ELR (cell line): ENCODE measurements at places on chromosomes 1 and 21.

GRCh38 chr1:70290218-70290617 is 64.3 kb downstream of the ANKRD13C start:
- peak; percentile 58 for DNase-seq

- peak; percentile 67 for DNase-seq
These were observed 2.5 kb downstream of the FMN2 start for GRCh38 chr1:240094041-240094722.

GRCh38 chr21:25342816-25343215 is 264.5 kb downstream of the MRPL39 start:
- peak; percentile 55 for DNase-seq

- DNase-seq: no peak
These were observed 16.8 kb downstream of the PDE9A start for GRCh38 chr21:42670058-42670880.

DNA sequence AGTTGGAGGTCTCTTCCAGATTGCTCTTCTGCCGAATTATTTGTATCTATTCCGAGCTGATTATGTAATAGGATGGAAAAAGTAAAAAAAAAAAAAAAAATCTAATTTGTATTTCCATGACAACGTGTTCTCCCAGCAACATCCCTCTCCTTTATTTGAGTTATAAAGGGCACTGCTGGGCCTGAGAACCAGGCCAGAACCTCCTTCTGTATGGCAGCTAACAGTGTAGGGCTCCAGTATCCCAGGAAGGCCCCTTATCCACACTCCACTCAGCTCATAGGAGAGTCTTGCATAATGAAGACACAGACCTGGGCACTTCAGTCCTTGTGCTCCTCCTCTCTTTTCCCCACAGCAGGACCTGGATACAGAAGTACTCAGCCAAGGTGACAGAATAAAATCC is 3.7 kb upstream of the IPO9 start:
- DNase-seq: no peak

- DNase-seq: no peak
These were observed 336.0 kb upstream of the NFIA start for GRCh38 chr1:60746278-60746791.

- no peak for DNase-seq
These were observed 102.6 kb upstream of the GRIK1 start for GRCh38 chr21:30042443-30042842.

- no peak for DNase-seq
These were observed 218.3 kb downstream of the LRRIQ3 start for GRCh38 chr1:73979684-73980083.

- DNase-seq: no peak
These were observed 101.3 kb upstream of the SLC25A33 start for GRCh38 chr1:9437961-9438430.

DNA sequence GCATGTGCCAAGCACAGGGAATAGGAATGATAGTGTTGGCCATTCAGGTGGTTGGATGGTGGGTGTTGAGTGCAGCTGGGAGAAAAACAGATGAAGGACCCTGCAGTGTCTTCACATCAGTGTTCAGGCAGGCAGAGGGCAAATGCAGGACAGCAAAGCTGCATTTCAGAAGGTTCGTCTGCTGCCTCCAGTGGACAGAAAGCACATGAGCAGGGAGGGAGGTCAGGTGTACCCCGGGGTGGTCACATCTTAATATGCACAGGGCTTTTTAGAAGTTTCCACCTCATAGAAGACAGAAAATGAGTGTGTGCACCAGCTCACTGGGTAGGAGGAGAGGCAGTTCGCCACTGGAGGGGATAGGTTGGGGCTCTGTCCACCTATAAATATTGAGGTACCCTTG is 184.9 kb downstream of the SLC35F3 start:
- peak; percentile 28 for DNase-seq

DNA sequence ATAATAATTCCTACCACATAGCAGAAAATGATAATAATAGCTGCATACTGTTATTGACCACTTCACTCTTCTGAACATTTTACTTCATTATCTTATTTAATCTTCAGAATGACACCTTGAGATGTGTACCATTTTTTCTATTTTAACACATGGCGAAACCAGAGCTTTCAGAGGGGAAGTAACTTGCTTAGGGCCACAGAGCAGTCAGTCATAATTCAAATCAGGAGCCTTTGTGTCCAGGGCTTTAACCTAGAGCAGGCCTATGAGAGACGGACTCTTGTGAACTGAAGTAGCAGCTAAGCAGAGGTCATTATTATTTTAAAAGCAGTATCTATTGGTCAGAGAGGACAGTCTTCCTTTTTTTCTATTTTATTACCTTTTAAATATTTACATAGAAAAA is 114.0 kb downstream of the ROR1 start:
- no peak for DNase-seq

DNA sequence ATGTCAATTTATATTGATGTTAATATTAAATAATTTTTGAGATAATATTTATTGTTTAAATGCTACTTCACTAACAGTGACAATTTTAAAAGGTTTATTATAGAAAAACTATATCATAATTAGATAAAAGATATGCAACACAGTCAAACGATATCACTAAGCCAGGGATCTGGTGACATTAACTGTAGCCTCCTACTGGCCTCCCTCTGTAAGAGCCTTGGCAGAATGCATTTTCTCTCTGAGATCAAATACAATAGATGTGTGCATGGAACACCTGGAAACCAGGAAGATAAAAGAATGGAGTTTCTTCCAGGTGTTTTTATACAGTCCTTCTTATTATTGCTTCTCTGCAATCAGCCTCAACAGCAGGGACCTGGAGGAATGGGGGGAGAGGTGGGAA is 1762.1 kb downstream of the BRINP3 start:
- DNase-seq: peak; percentile 47

DNA sequence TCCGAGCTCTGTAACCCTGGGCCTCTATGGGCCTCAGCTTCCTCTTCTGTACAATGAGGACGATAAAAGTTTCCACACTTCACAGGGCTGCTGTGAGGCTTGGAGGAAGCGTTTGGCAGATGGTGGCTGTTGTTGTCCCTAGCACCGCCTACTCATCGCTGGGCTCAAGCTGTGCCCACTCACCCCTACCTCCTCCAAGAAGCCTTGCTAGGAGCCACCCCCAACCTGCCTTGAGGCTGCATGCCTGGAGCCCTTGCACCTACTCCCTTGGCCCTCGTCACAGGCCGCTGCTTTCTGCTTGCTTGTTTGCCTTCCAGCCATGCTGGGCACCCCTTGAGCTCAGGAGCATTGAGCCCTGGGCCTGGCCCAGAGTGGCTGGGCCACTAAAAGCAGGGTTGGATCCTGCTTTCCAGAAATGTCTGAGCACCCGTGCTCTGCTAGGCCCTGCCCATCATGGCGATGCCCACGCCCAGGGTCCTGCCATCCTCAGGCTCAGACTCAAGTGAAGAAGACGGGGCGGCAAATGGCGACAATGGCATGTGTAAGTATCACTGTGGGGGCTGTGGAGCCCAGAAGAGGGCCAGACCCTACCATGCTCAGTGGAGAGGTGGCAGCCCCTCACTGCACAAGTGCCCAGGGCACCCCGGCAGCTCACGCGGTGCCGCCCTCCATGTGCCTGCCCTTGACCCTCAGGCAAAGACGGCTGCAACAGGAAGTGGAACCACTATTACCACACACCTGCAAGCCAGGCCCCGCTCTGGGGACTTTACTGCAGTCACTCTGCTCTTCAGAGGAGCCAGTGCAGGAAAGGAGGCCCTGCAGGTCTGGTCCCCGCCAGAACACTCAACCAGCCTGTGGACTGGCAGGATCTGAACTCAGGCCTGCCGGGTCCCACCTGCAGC is 9.5 kb downstream of the SH3BGRL3 start:
- DNase-seq: no peak

DNA sequence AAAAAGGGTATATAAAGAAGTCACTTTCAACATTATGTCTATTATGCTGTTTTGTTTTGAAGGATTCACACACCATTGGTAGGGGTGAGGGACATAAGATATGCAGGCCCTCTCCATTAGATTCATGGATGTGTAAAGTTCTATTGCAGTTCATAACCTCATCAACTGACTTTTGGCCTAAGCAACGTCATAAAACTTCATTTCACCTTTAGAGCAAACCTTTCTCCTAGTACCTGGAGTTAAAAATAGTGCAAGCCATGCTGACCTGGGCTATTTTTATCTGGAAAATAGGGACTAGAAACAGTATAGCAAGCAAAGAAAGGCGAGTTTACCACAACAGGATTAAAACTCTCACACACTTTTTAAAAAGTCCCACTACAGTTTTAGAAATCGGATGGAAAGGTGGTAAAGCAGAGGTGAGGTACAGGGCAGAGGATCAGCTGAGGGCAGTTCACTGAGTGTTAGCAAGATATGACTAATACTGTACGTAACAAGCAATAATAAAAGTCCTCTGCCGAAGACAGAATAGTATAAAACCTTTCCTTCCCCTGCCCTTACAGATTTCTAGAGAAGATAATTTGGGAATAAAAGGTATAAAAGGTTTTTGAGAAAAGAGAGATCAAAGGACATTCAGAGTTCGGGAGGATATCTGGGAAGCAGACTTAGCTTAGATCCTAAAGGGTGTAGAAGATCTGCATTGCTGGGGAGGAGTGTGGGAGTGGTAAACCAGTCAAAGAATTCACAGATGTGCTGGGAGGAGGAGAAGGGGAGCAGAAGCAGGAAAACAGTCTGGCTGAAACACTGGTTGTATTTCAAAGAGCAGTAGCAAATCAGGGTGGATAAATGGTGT is 14.3 kb downstream of the EGLN1 start:
- DNase-seq: peak; percentile 63

GRCh38 chr1:232737917-232738316 is 67.3 kb upstream of the MAP10 start:
- no peak for DNase-seq

DNA sequence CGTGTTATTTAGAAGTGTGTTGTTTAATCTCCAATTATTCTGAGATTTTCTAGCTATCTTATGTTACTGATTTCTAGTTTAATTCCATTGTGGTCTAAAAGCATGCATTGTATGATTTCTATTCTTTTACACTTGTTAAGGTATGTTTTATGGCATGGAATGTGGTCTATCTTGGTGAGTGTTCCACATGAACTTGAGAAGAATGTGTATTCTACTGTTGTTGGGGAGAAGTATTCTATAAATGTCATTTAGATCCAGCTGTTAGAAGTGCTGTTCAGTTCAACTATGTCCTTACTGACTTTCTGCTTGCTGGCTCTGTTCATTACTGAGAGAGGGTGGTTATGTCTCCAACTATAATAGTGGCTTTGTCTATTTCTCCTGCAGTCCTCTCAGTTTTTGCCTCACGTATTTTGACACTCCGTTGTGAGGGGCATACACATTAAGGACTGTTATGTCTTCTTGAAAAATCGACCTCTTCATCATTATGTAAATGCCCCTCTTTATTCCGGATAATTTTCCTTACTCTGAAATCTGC is 12.0 kb upstream of the PLA2G5 start:
- no peak for DNase-seq

GRCh38 chr1:76465030-76465429 is 390.5 kb downstream of the ST6GALNAC3 start:
- peak; percentile 27 for DNase-seq

DNA sequence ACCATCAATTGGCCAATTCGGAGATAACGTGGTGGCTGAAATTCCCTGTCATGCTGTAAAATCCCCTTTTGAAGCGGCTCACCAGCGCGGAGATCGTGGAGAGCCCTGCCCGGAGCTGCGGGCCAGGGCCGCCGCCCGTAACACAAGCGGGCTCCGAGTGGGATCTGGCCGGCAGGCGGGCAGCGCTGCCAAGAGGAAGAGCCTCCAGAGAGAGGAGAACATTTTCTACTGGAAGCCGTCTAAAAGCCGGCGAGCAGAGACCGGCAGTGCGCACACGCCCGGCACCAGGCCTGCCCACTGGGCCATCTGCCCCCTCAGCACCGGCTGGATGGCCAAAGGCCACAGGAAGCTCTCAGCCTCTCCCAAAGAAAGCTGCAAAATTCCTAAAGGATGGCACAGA is 15.5 kb downstream of the SSBP3 start:
- DNase-seq: no peak

DNA sequence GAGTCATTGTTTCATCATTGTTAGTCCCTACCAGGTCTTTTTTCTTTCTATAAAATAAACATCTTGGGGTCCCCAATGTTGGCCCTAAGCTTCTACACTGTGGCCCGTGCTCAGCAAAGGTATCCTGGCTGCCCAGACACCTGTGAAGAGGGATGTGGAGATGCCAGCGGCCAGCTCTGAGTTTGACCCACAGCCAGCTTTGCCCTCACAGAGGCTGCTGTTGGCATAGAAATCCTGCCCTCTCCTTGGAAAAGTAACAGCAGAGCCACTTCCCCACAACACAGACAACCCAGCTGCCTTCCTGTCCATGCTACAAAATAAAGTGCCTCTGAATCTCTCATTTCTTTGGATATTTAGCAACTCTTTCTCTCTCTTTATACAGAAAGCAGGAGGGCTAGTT is 6.0 kb downstream of the TRIM62 start:
- DNase-seq: no peak

GRCh38 chr1:64077281-64077940 is 126.0 kb upstream of the UBE2U start:
- DNase-seq: no peak

GRCh38 chr1:6471970-6472368 is 6.0 kb upstream of the TNFRSF25 start:
- no peak for DNase-seq

DNA sequence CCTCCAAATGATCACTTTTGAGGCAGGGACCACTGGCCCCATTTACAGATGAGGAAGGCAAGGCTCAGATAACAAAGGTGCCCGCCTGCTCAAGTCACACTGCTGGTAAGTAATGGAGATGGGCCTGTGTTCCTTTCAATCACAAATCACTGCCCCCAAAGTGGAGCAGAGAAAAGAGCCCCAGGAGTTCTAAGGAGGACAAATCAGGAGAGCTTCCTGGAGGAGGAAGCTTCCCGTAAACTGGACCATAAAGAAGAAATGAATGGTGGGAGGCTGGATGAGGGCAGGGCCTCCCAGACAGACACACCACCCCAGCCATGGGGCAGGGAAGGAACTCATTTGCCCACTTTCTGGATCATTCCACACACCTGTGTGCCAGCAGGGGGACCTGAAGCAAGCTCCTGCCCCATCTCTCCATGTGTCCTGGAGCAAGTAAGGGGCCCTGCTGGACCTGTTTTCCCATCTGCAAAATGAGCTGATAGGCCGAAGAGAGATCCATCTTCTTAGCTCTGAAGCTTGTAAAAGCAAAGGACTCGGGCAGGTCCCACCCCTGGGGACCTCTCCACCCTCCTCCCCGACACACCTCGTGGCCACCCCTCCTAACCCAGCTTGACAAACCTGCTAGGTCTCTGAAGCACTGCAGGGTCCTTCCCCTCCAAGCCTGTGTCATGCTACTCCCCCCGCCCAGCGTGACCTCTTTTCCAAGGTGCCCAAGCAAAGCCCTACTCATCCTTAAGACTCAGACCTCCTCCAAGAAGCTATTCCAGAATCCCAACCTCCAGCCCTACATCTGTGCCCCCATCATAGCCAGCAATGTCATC is 5.5 kb downstream of the LAPTM5 start:
- DNase-seq: no peak
